ENCODE measurements at places on chromosomes 11 and 22.

- peak; percentile 22 for DNase-seq
Observed at GRCh38 chr11:102142333-102142732, 32.1 kb downstream of the YAP1 start.

DNA sequence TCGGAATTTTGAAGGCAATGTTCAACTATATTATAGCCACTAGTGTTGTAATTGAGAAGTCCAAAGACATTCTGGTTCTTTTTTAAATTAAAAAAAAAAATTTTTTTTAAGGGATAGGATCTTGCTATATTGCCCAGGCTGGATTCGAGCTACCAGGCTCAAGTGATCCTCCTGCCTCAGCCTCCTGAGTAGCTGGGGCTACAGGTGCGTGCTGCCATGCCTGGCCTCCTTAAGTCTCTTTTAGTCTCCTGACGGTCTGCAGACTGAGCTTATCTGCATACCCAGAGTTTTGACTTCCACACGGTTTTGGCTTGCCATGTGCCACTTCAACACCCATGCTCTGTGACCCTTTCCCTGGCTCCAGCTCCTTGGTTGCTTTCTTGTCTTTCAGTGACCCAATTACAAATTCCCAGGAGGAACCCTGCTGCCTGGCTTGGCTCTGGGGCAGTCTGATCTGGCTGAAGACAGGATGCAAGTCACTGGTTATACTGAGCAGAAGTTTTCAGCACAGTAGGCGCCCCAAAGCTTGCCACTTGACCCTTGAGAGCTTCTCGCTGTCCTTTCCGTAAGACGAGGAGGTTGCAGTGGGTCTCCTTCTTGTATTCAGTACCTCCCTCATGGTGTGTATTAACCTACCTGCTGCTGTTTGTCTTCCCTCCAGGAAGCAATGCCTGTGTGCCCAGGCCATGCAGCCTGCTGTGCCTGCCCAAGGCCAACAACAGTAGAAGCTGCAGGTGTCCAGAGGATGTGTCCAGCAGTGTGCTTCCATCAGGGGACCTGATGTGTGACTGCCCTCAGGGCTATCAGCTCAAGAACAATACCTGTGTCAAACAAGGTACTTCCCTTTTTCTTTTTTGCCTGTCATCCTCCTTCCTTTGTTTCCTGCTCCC, 113.8 kb upstream of the SORL1-AS1 start:
- no peak for DNase-seq

GRCh38 chr22:44650806-44651205, 51.2 kb upstream of the PRR5 start:
- DNase-seq, result no peak

DNA sequence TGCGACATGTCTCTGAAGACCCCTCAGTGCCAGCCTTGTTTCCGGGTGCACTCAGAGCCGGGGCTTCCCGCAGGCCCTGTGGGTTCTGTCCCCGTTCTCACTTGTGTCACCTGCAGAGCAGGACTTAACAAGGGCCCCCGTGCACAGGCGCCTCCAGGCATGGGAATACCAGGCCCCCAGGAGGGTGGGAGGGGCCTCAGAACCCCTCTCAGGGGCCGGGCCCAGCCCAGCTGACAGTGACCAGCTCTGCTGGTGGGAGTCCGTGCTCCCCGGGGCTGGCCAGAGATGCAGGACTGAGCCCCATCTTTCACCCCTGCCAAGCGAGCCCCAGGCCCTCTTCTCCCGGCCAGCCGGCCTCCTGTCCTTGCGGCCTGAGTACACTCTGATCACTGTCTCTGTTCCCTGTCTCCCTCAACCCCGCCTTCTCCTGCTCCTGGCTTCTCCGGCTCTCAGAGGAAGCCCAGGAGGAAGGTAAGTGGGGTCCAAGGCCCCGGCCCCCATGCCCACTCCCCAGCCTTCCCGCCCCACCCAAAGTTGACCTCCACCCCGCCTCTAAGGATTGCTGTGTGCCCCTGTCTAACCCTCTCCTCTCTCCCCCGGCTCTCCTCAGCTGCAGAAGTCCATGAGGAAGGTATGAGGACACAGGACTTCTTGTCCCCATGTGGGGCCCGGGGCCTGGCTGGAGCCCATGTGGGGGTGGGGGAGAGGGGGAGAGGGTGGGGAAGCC, 5.3 kb downstream of the TNNT3 start:
- no peak for DNase-seq

DNA sequence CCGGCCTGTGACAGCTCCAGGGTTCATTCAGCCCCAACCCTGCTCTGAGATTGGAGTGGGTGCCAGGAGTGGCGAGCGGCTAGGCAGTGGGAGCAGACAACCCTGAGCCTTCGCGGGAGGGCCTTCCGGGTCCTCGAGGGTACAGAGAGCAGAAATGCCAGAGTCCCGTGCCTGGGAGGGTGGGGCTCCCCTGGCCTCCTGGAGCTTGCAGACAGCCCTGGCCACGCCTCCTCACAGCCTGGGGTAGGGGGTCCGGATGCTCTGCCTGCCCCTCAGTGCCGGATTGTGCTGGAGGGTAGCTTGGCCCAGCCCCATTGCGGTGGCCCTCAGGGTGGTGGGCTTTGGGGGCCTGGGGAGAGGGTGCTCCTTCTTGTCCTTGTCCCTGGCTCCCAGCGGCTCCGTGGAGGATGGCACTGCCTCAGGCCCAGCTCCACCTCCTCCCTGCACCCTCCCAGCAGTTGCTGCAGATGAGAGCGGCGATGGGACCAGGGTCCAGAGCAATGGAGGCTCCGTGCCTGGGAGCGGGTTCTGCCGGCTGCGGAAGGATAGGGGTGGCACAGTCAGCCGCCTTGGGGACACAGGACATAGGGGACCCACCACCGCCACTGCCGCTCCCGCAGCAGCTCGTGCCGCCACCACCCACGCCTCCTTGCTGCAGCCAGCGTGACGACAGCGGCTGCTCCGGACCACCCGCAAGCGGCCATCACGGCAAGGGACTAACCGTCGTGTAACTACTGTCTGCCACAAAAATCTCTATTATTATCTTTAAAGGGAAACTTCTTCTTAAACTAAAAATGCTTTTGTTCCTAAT, 34.9 kb upstream of the OR10G7 start:
- DNase-seq, result no peak

- DNase-seq, result no peak
Observed at GRCh38 chr22:36671404-36671803, 32.1 kb downstream of the CACNG2 start.

DNA sequence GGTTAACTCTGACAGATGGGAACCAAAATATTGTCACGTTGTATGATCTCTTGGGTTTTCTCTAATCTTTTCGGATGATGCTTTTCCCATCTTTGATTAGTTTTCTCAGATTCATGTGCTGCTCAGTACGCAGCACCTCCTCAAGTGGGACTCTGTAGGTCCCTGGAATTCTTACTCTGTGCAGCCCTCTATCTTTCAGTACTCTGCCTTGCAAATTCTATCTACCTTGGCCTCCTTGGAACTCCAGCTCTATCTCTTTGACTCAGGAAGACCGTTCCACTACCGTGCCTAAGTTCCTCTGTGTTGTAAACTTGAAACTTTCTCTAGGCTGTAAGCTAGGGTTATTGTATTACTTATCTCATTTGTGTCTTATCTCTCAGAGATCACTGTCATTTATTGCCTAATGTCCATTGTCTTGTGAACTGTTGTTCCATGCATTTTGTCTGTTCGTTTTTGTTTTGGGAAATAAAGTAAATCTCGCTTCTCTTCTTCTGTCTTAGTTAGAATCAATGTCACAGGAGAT, 20.1 kb upstream of the CHORDC1 start:
- DNase-seq, result no peak

GRCh38 chr11:73324665-73325035, 16.6 kb downstream of the ARHGEF17 start:
- DNase-seq, result no peak

- DNase-seq, result no peak
Observed at GRCh38 chr22:44211946-44212930, 31.5 kb downstream of the PARVG start.

DNA sequence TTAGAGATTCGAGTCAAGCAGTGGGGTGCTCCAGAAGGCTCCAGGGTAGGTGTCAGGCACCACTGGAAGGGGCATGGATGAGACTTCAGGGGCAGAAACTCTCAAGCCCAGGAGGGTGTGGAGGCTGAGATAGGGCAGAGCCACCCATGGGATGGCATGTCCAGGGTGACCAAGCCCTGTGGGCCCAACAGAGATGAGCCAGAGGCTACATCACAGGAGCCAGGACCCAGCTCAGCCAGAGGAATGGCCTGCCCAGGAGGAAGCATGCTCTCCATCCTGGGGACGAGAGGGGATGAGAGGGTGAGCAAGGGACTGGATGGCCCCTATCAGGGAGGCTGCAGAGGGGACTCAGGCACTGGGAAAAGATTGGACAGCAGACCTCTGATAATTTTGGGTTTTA, 42.8 kb downstream of the SLCO2B1 start:
- DNase-seq, result no peak

DNA sequence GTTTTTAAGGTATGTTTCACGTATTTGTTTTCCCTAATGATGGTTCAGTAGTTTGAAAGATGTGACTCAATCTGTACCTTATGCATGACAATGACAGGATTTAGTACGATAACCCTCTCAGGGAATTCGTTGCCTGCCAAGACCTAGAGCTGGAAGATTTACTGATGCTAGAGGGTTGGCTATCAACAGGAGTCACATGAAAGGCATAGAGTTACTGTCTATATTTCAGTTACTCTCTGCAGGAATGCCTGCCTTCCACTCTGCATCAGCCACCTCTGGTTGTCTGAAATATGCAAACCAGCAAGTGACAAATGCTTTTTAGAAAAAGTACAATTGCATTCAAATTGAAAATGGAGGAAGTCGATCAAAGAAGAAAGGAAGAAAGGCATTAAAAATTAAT, 276.3 kb upstream of the RAG2 start:
- DNase-seq, result no peak

- no peak for DNase-seq
Observed at GRCh38 chr11:117273550-117274289, 17.4 kb upstream of the BACE1-AS start.

- no peak for DNase-seq
Observed at GRCh38 chr11:66860449-66860831, 3.6 kb downstream of the LRFN4 start.

GRCh38 chr22:44099696-44100095, 75.6 kb downstream of the PARVB start:
- DNase-seq, result no peak

GRCh38 chr22:28896611-28897010, 13.2 kb downstream of the ZNRF3 start:
- DNase-seq, result no peak

- no peak for DNase-seq
Observed at GRCh38 chr11:59842316-59842715, 3.0 kb downstream of the CBLIF start.

- DNase-seq, result no peak
Observed at GRCh38 chr22:22810471-22810870, 77.1 kb upstream of the IGLL5 start.

- DNase-seq, result no peak
Observed at GRCh38 chr11:78783301-78783700, 208.6 kb upstream of the NARS2 start.

GRCh38 chr22:46185283-46185682, 35.0 kb downstream of the PPARA start:
- DNase-seq, result no peak
